ENCODE measurements at places on chromosomes 12 and 14.

DNA sequence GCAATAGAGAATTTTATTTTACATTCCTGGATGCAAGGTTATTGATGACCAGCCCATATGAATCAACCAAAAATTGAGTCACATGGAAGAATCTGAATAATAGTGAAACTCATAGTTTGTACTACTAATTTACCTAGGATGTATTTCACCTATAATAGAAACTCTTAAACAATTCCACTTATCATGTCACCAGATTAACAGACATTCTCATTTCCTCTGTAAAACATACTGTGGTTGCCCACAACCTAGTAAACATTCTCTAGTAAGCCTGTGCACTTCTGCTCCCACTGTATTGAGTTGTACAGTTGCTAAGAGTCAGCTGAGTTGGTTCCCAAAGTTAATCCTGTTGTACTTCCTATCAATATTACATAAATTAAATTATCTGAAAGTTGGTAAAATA is 196.6 kb upstream of the TMTC1 start:
- no peak for DNase-seq

- no peak for DNase-seq
These were observed 264.2 kb downstream of the ADAMTS20 start for GRCh38 chr12:43287706-43288383.

GRCh38 chr12:12975322-12976077 is 23.5 kb upstream of the GPRC5D start:
- no peak for DNase-seq

DNA sequence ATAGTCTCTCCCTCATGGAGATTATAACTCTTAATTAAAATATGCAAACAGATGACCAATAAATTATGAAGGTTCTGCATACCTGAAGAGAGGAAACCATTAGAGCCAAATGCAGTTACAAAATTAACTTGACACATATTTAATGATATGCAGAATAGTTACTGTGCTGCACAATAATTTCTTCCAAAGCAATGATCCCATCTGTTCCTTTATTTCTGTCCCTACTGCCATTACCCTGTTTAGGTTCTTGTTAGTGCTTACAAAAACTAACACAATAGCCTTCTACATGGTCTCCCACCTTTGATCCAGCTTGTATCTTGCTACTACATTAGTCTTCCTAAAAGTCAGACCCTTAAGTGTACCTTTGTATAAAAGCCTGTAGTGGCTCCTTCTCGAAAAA is 411.1 kb downstream of the APAF1 start:
- no peak for DNase-seq

- DNase-seq, result no peak
These were observed 64.0 kb upstream of the LTA4H start for GRCh38 chr12:96099421-96099820.

GRCh38 chr12:69435644-69436043 is 34.5 kb upstream of the FRS2 start:
- no peak for DNase-seq

DNA sequence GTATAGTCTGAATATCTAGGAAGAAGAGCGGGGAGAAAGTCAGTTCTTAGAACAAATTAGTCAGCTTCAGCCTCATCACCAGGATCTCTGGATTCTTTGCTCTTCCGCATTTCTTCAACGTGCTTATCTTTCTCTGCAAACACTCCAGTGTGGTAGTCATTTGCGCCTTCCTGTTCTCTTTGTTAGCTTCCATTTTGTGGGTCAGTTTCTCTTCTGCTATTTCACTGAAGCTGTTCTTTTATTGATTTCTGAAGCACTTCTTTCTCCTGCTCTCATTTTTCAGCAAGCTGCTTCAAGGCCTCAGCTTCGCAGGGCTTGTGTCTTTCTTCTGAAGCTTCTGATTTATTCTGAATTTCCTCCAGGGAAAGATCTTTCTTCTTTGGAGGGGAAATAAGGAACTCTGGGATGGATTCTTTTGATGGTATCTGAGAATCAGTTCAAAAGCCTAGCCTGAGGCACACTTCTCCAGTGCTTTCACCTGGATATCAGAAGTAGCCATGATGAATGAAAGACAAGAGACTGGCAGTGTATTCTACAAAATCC is 13.5 kb downstream of the AMN1 start:
- DNase-seq, result no peak

GRCh38 chr12:113135178-113136127 is at the start of gene RASAL1:
Gene RASAL1, minus strand, starts transcription at chr12:113135761. Its CDS starts 299 bp downstream, at chr12:113135462.
- DNase-seq, result peak; percentile 57

- DNase-seq, result no peak
These were observed 291.4 kb upstream of the OR4E1 start for GRCh38 chr14:21965042-21965441.

GRCh38 chr12:109786799-109787198 is 46.4 kb downstream of the TRPV4 start:
- DNase-seq, result no peak

- peak; percentile 70 for DNase-seq
These were observed 40.2 kb downstream of the HSP90AA1 start for GRCh38 chr14:102046337-102047278.

GRCh38 chr14:73757876-73758391 is 43.8 kb upstream of the PNMA1 start:
- DNase-seq, result no peak

DNA sequence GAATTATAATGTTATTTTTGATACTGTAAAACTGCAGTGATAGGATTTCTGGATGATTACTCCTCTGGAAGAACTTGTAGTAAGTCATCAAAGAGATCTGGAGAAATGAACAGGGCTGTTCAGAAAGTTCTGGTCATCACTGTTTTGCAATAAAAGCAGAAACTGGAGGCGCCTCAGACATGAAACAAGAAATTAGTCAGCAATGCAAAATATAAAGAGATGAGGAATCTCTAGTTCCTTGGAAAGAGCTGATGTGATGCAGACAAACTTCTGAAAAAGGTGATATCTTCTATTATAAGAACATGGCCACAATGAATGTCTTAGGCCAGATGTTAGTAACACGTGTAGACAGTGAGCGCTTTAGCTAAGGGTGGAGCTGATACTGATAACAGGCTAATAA is 9.5 kb downstream of the ACIN1 start:
- DNase-seq, result no peak

- DNase-seq, result no peak
These were observed 3.6 kb upstream of the EML1 start for GRCh38 chr14:99789581-99789980.

DNA sequence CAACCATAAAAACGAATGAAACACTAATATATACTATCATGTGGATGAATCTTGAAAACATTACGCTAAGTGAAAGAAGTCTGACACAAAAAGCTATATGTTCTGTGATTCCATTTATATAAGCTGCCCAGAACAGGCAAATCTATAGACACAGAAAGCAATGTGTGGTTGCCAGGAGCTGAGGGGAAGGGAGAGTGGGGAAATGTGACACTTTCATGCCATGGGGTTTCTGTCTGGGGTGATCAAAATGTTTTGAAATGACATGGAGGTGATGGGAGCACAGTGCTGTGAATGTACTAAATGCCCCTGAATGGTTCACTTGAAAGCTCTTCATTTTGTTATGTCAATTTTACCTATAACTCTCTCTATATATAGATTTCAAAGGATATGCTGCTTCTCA is 30.1 kb downstream of the ATG14 start:
- no peak for DNase-seq

- no peak for DNase-seq
These were observed 202.0 kb upstream of the LHX5 start for GRCh38 chr12:113673458-113674238.

GRCh38 chr12:105911966-105912365 is 226.8 kb downstream of the NUAK1 start:
- DNase-seq, result no peak

- peak; percentile 29 for DNase-seq
These were observed 61.7 kb upstream of the VRK1 start for GRCh38 chr14:96735526-96735925.

DNA sequence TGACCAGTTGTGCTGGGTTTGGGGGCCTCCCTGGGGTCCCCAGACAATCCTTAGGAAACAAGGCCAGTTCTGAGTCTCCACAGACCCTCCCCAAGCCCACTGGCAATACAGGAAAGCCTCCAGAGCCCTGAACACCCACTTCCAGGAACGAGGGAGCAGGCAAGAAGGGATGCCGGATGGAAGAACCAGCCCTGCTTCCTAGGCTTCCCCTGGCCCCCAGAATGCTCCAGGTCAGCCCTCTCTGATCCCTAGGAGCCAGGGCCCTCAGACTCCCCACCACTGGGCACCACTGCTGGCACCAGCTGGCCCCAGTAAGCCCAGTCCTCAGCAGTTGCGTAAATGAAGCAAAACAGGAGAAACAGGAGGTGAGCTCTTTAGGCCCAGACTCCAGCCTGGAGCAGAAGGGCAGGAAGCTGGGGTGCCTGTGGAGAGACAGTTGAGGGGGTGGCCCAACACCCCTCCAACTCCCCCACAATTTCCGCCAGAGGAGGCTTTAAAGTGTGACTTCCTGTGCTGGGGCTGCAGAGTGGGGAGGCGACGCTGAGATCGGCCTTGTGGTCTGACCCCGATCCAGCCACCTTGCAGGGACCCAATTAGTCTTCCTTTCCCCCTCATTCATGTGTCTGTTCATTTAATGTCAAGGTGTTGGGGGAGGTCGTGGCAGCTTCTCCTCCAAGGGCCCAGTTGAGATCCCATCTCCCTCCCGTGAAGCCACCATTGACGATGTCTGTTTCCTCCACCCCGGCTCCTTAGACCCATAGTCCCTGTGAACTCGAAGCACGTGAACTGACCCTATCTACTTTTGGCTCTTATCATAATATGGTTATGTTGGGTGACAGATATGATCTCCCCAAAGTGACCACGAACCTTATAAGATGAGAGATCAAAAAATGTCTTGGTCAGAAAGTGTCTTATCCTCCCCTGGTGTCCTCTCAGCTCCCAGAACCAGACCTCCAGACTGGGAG is 4.7 kb downstream of the TNFRSF1A start:
- no peak for DNase-seq

- no peak for DNase-seq
These were observed 7.1 kb downstream of the ZFP36L1 start for GRCh38 chr14:68785534-68786490.

- DNase-seq, result no peak
These were observed 22.4 kb downstream of the FAM177A1 start for GRCh38 chr14:35068238-35069012.

- DNase-seq, result no peak
These were observed 71.7 kb downstream of the CCDC92 start for GRCh38 chr12:123900871-123901376.

DNA sequence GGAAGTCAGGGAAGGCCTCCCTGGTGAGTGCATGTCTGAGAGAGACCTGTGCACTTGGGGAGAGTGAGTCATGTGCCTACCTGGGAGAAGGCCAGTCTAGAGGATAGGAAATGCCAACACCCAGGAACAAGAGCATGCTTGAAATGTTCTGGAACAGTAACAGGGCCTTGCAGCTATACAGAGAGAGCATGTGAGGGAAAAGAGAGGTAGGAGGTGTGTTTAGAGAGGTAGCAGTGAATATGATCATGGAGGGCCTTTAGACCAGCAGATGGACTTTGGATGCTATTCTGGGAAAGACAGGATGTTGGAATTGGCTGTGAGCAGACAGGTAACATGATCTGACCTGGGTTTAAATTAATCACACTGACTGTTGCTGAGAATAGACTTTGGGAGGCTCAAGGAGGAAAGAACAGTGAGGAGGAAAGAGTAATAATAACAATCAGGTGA is 1143.6 kb downstream of the FLRT2 start:
- no peak for DNase-seq

DNA sequence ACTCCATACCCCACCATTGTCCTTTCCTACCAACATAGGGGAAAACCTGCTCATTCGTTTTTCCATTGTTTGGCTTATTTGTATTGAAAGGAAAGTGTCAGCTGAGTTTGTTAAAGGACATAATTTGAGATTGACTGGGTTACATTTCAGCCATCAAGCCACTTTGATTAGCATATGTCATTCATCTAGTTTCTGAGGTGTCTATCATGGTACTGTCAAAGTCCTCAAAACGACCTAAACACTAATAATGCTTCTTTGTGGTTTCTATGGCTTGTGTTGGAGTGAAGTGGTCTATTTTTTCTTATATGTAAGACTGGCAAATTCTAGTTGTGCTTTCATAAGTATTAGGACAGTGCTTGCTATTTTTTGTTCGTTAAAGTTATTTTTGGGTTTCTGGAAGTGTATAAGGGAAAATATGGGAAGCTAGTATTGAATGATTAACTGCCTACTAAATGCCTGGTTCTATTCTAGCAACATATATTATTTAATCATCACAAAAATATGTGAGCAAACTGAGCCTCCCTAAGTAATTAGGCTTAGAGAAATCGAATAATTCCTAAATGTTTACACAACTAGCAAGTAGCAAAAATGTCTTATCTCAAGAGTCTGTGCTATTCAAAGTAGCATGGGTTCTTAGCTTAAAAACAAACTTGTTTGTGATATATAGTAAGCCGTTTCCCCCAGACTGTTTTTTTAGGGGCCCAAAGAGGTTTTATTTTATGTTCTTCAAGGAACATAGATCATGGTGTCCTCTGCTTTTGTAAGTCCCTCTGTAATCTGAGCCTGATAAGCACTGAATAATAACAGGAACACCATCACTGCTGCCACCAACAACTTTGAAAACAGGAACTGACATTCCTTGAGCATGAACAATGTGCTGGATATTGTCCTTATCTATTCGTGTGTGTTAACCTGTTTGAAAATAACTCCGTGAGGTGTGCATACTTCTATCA is 67.1 kb downstream of the DERA start:
- DNase-seq, result no peak

GRCh38 chr14:68217791-68218340 is 398.3 kb downstream of the RAD51B start:
- DNase-seq, result no peak

- peak; percentile 50 for DNase-seq
These were observed 107.7 kb downstream of the UNC79 start for GRCh38 chr14:93538413-93538812.

DNA sequence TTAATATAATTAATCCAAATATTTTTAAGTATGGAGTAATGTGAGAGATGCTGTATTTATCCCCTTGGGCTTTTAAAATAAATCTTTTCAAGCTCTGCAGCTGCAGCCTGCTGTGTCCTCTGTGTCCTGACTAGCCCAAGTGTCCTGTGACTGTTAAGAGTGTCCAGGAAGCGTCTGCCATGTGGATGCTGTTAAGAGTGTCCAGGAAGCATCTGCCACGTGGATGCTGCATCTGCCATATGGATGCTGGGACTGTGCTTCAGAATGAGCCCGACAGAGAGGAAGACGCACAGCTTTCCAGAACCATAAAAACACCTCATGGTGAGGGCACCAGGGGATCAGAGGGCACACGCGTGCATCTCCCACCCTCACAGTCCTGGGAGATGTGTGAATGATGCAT is 307.2 kb downstream of the ADGRD1 start:
- no peak for DNase-seq

DNA sequence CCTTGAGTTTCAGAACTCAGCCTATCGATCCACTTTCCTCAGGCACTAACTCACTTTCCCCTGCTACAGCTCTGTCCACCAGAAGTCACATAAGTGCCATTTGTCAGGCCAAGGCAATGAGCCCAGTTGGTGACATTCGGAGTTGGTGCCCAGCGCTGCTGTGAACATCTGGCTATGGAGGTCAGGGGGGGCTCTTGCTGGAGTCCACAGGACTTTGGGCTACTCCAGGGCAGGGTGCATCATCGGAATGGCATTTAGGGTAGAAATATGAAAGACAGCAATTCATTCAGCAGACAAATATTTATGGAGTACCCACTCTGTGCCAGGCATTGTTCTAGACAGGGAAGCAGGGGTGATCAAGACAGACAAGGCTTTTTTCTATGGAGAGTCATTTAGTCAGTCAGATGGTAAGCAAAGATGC is 1.5 kb upstream of the PPP1CC start:
- DNase-seq, result no peak

GRCh38 chr12:19031032-19031431 is 98.5 kb upstream of the PLEKHA5 start:
- DNase-seq, result no peak

GRCh38 chr12:114287821-114288525 is 118.0 kb downstream of the TBX5 start:
- DNase-seq, result no peak

- no peak for DNase-seq
These were observed 4.5 kb downstream of the TBX3 start for GRCh38 chr12:114679452-114679875.
